ENCODE measurements at places on chromosomes 12 and 14.

DNA sequence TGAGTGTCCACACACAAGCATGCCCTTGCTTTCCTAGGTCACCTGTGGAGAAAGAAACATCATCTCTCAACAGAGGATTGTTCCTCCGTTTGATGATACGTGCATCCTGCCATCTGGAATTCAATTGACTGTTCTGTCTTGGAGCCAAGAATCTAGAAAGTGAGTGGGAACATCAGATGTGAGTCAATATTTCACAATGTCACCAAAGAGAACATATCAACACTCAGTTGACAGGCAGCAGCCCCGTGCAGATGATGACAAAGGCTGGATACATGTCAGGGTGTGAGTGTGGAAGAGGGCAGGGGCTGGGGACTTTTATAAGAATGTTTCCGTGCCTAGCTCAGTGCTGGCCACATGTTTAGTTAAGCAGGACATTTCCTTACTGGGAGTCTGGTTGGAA lies 76.1 kb downstream of the TBC1D30 start:
- no peaks in the 10 kb centered on the region for H3K27me3 ChIP-seq
- H3K4me3 ChIP-seq, result no peak overlapping the region

- DNase-seq, result no peak
- H3K36me3 ChIP-seq, result no peaks in the 10 kb centered on the region
- H3K27ac ChIP-seq, result no peak overlapping the region
- no peaks in the 10 kb centered on the region for H3K4me1 ChIP-seq
- H3K4me3 ChIP-seq, result no peak overlapping the region
Measured at GRCh38 chr12:6813363-6813762, 8.3 kb upstream of the GPR162 start.

- H3K4me3 ChIP-seq, result peak overlapping the region; percentile 27
- peaks cover 51% of the 10 kb centered on the region for H3K4me1 ChIP-seq
- H3K36me3 ChIP-seq, result peaks cover 75% of the 10 kb centered on the region
- DNase-seq, result no peak
- H3K27ac ChIP-seq, result peak overlapping the region; percentile 90
Measured at GRCh38 chr12:124422142-124422569, 127.3 kb downstream of the RFLNA start.

DNA sequence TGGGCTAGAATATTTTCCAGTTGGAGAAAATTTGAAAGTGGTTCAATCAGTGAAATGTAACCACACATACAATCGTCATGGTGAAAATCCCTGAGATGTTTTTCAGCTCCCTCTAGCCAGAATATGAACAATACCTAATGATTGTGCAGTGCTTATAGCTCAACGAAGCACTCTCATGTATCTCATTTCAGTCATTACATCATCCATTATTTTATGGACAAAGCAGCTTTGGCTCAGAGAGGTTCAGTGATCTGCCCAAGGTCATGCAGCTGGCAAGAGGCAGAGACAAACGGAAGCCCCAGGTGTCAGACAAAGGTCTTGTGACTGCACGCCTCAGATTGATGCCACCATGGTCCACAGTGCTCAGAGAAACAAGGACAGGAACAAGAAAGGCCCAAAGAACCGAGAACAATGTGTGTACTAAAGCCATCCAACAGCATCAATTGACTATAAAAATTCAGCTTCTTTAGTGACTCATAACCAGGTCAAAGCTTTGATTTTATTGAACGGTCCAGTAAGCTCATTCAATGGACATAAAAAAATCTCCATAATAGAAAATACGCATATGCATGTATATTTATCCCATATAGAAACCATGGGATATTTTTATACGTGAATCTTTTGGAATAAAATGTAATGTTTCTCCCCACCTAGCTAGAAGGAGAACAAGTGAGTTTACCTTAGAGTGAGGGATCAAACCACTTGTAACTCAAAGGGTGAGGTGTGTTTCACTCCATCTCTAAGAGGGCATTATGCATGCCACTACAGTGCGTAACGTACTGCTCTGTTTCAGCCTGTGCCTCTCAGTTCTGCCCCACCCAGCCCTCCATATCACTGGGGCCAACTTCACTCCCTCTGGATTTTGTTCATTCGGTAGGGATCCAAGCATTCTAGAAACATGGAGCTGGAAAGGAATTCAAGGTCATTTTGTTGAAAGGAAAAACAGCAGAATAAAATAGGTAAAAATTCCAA lies 141.8 kb downstream of the GRIN2B start:
- no peak overlapping the region for H3K4me3 ChIP-seq
- H3K27ac ChIP-seq, result no peak overlapping the region
- DNase-seq, result peak; percentile 72
- H3K27me3 ChIP-seq, result no peaks in the 10 kb centered on the region
- H3K36me3 ChIP-seq, result no peaks in the 10 kb centered on the region
